Progenitor cell of endocrine pancreas (in vitro differentiated cells): ENCODE measurements at places on chromosomes 5 and 9.

GRCh38 chr5:127373858-127374491 is 83.4 kb downstream of the MEGF10 start:
- DNase-seq: no peak

- no peak for DNase-seq
Measured at GRCh38 chr5:90477073-90477472, 2.4 kb downstream of the POLR3G start.

- DNase-seq: no peak
Measured at GRCh38 chr5:149083846-149084245, 21.0 kb upstream of the SH3TC2 start.

GRCh38 chr5:130871346-130872086 is 293.5 kb downstream of the HINT1 start:
- no peak for DNase-seq

- no peak for DNase-seq
Measured at GRCh38 chr5:157431544-157432200, 28.3 kb upstream of the NIPAL4 start.

- DNase-seq: no peak
Measured at GRCh38 chr5:135645336-135646180, 66.8 kb upstream of the CXCL14 start.

DNA sequence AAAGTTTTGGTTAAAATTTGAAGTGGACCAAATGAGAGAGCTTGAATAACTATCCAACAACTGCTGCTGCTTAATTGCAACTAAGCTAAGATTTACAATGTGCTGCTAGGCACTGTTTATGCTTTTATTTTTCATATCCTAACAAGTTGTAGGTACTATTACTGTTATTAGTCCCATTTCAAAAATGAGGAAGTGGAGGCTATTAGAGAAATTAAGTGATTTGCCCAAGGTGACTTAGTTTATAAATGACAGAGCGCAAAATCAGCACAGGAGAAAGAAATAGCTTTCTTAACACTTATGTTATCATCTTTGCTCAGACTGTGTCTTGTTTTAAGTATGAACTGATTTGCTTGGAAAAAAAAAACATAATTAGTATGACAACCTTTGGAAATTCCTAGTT is 23.1 kb downstream of the WDR36 start:
- no peak for DNase-seq

DNA sequence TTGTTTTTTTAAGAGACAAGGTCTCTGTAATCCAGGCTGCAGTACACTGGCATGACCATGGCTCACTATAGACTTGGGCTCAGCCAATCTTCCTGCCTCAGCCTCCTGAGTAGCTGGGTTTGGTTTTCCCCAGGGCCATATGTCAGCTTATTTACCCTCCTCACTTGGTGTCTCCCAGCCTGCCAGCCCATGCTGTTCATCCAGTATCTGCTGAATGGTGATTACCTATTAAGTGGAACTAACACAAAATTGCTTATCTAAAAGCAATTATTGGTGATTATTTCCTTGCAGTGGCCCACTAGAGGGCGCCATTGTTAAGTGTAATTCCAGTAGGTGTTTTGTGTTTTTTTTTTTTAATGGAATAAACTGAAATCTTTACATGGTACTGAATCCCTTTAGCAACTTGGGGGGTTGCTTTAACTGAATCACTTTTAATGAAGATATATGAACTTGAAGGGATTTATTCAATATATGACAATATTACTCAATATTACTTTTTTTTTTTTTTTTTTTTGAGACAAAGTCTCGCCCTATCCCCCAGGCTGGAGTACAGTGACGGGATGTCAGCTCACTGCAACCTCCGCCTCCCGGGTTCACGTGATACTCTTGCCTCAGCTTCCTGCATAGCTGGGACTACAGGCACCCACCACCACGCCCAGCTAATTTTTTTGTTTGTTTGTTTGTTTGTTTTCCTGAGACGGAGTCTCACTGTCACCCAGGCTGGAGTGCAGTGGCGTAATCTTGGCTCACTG is 13.8 kb downstream of the EXOSC2 start:
- DNase-seq: peak; percentile 50

GRCh38 chr5:73420666-73421065 is 27.9 kb downstream of the FOXD1 start:
- DNase-seq: no peak

- DNase-seq: no peak
Measured at GRCh38 chr5:6675784-6676491, 37.3 kb upstream of the TENT4A start.

- no peak for DNase-seq
Measured at GRCh38 chr5:110996742-110997141, 74.8 kb upstream of the TSLP start.

GRCh38 chr5:170143091-170143490 is 37.4 kb downstream of the FOXI1 start:
- no peak for DNase-seq

- DNase-seq: no peak
Measured at GRCh38 chr5:56900858-56901578, 8.4 kb upstream of the SETD9 start.

DNA sequence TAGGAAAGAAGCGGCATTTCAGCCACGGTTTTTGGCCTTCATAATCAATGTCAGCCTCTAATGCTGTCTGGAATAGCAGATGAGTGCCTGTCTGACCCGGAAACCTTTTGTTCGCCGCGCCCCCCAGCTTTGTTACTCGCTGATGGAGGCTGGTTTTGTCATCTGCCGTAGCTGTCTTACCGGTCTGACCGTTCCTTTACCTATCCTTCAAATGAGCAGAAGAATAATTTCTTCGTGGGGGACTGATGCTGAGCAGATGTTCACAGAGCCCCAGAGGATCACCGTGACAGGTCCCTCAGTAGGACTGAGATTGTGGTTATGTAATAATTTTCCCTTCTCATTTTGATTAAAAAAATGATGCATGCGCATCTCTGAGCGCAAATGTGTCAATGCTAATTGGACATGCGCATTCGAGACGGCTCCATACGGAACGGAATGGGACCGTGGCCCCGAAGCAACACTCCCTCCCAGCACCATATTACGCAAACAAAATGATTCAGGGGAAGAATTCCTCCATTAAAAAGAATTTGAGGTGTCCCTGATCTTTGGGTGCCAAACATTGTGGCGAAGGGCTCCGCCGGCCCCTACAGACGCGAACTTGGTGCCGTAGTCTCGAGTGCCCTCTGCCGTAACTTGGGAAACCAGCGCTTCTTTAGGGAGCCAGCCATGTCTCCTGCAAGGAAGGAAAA is 27.6 kb downstream of the TLX3 start:
- DNase-seq: no peak

DNA sequence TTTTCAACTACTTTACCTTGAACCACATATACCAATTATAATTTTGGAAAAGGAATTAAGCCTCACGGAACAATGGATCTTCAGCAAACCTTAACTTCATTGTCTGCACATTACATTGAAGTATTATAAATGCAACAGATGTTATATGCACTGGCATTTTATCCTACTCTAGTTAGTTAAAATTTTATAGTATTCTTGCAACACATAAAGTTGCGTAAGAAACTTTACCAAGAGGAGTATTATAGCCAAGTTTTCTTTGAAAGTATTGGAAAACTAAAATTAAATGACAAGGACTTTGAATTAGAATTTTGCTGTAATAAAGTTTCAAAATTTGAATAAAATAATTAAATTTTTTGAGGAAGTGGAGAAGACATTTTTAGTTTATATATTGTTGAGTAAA is 63.4 kb upstream of the SREK1 start:
- DNase-seq: no peak

DNA sequence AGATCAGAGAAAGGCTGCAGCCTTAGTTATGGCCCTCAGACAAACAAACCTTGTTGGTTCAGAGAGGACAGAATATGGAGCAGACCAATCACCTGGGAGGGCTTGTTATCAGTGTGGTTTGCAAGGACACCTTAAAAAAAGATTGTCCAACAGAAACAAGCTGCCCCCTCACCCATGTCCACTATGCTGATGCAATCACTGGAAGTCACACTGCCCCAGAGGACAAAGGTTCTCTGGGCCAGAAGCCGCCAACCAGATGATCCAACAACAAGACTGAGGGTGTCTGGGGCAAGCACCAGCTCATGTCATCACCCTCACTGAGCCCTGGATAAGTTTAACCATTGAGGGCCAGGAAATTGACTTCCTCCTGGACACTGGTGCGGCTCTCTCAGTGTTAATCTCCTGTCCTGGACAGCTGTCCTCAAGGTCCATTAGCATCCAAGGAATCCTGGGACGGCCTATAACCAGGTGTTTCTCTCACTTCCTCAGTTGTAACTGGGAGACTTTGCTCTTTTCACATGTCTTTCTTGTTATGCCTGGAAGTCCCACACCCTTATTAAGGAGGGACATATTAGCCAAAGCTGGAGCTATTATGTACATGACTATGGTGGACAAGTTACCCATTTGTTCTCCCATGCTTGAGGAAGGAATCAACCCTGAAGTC is 36.9 kb upstream of the TBCA start:
- no peak for DNase-seq

DNA sequence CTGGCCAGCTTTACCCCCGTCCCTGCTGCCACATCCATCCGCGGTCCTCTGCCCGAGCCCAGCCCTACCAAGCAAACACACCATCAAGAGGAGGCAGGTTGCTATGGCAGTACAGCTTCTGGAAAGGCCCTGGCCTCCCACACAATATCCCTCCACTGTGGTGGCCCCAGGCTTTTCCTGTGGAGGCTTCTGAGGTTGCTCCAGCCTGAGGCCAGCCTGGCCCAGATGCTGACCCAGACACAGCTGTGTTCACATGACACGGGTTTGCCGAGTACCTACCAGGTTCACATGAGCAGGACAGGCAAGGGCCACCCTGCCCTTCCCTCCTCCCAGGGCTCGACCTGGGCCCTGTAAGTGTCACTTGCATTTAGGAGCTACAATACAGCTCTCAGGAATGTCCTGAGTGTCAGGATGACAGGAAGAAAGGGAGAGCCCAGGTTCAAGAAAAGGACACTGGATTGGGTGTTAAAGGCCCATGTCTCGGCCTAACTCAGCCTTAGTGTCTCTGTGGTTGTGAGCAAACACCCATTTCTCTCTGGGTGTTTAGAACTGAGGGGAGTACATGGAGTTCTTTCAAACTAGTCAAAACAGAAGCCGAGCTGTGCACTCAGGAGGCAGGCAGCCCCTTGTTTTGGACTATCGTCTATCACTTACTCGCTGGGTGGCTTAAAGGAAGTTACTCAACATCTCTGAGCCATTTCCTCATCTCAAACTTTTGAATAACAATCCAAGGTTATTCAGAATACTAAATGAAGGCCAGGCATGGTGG is 40.2 kb downstream of the NAIF1 start:
- no peak for DNase-seq

- no peak for DNase-seq
Measured at GRCh38 chr5:72377910-72378638, 57.9 kb downstream of the PTCD2 start.

DNA sequence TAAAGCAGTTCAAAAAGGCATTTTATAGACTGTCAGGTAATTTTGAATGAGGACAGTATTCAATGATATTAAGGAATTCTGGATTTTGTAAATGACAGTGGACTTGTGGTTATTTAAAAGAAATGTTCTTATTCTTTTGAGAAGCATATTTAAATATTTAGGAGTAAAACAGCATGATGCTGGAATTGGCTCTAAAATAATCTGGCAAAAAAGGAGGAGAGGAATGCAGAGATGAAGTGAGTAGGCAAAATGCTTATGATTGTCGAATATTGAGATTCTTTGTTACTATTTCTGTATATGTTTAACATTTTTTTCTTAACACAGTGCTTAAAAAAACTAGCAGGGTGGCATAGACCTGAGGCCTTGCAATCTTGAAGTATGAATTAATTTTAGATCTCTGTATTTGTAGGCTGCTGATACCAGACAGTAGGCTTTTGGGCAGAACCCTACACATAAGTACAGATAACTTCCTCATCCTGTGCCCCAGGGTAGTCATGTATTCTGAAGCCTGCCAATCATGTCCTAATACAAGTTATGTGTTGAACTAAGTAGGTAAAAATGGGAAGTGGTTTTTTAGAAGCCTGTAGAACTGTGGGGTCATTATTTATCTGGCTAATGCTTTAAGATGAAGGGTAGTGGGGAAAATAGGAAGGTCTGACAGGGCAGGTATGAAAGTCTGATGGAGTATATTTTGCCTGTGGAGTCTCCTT is 9.4 kb downstream of the CD180 start:
- DNase-seq: no peak

DNA sequence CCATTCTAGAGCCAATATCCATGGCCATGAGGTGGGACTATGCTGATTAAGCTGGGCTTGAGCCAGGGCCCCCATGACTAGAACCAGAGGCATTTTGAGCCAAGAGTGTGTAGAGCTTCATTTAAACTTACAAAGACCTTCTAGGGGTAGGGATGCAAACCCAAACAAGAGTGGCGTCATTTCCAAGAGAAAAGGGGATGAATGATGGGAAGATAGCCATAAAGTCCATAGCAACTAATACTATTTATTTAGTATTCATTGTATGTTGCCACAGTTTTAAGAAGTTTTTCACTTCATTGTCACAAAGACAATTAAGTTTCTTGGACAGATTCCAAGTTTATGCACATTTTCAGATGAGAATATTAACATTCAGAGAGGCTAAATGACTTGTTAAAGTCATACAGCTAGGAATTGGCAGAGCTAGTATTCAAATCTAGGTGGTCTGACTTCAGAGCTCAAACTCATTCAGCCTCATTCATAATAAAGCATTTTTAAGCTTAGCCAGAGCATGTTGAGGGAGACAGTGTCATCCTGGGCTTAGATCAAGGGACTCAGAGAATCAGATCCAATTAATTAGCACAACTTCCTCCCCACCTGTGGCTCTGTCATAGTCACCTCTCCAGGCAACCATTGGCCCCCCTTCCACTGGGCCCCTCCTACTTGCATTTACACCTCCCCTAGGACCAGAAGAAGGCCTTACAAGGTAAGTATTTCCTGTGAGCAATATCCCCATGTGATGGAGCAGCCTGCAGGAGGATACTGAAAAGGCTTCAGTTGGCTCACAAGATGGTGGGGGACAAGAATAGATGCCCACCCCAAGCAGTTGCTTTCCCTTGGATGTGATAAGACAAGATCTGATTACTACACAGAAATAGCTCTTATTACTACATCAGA is 95.0 kb upstream of the PCSK1 start:
- no peak for DNase-seq

DNA sequence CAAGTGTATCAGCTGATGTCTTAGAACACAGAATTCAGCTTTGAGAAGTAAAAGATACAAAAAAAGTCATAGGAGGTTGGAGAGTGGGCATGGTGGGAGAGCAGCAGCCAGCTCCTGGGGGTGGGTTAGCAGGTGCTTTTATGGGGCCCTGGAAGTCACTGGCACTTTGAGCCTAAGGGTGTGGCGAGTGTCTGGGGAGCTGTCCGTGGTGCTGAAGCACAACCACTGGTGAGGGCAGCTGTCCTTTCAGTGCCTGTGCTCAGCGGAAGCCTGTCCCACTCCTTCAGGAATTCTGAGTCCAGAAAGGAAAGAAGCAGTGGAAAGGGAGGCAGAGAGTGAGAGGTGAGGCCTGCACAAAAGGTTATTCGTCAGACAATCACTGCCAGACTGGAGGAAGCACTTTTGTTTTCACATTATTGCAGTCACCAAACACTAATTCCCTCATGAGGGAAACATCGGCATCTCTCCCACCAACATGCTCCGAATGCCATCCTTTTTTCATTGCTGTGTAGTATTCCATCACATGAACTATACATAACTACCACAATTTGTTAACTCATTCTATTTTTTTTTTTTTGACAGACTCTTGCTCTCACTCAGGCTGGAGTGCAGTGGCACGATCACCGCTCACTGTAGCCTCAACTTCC is 59.4 kb upstream of the RAPGEF1 start:
- DNase-seq: peak; percentile 78
